ENCODE measurements at places on chromosomes 4 and X. TPM values are rescaled to one million over a fixed set of nuclear protein-coding genes. Genes with fewer than 3 reads are reported as not detected.
A peak's percentile ranks its signal among the peaks of the same experiment; 100 is the strongest.

FAAH2 gene
- 0.83 TPM for total RNA-seq

HPSE gene
- 0.17 TPM for total RNA-seq

CT83 gene
- total RNA-seq: not detected

DNA sequence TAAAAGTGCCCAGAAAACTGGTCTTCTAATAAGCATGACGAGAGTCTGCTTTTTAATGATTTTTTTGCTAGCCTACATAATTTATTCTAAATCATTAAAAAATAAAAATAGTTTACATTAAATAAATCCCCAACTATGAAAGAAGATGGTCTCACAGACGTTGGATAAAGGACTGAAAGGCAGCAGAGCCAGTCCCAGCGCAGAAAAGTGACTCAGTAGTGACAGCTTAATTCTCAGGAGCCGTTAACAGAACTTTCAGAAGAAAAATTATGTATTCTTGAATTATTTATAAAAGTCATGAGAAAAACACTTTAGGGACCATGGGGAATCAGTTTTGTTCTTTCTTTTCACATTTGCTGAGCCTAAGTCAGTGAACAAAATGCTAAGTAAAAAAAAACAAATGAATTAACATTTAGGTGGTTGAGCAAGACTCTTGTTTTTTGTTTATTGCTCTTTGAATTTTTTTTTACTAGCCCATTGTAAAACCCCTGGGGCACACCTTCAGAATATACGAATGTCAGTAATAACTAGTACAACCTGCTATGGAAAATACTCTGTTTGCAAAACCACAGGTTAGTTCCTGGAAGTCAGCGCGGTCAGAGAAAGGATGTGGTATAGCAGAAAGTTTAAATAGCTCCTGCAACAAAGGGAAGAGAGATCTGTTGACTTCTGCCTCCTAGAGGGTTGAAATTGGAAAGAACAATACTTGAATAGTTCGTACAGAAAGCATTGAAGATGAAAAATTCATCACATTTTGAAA, 50.4 kb upstream of the CCDC160 start:
- DNase-seq: peak; percentile 10

DNA sequence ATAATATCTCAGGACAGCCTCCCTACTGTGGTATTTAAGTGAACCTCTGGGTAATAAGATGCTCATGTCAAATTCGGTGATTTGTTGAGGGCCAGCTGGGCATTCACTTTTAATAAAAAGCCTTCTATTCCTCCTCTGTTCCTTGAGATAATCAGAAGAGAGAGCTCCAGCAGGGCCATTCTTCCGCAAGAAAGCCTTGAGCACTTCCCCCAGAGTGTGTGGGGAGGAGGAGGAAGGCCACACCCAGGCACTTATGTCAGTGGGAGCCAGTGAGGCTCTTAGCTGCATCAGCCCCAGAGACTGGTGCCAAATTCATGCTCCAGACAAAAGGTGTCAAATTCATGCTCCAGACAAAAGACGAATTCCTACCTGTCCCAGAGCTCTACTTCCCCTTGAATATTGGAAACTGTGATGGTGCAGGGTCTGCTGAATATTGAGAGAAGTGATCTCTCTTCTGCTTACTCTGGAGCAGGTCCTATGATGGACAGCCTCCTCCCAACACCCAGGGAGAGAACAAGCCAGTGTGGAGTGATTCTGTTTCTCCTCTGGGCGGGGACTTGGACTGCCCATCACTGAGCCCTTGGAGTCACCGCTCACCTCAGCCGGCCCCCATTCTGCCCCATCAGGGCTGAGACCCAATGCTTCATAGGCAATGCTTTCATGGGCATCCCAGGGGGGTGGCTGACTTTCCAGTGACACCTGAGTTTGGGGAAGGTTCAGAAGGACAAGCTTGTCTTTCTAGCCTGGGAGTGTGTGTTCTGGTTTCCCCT, 68.1 kb downstream of the FHDC1 start:
- no peak for DNase-seq
